Activated CD4-positive, CD25-positive, alpha-beta regulatory T cell treated with anti-CD3 and anti-CD28 coated beads, Interleukin-2, amount 50 U/mL, for 72 hours (primary cell): ENCODE measurements at places on chromosomes 3 and 15.

GRCh38 chr3:104676241-104676640 is 690.5 kb upstream of the ALCAM start:
- DNase-seq, result no peak

GRCh38 chr15:86316726-86317383 is 237.2 kb downstream of the AGBL1 start:
- no peak for DNase-seq

DNA sequence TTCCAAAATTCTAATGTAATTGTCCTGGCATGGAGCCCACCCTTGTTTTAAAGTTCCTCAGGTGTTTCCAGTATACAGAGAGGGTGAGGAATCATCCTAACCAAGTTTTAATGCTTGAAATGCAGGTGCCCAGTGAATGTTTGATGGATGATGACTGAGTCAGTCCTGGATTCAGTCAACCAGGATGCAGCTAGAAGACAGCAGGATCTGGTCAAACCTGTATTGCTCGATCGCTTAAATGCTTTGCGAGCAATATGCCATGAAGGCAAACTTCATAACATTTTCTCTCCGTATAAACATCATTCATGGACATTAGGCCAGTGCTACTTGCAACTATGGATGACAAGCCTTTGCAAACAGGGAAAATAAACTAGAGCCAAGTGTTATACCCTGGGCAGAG is 591.2 kb downstream of the RSL24D1 start:
- DNase-seq, result no peak

- DNase-seq, result peak; percentile 16
Measured at GRCh38 chr3:51375136-51375535, 10.0 kb upstream of the MANF start.

- DNase-seq, result no peak
Measured at GRCh38 chr15:83108266-83109219, 1.1 kb downstream of the TM6SF1 start.

- no peak for DNase-seq
Measured at GRCh38 chr3:51340013-51340829, 44.9 kb upstream of the MANF start.
